Renal cortical epithelial cell (primary cell): ENCODE measurements at places on chromosomes 6 and 20. TPM values are rescaled to one million over a fixed set of nuclear protein-coding genes. Genes with fewer than 3 reads are reported as not detected.

GRCh38 chr6:168596344-168596743 is 155.4 kb downstream of the SMOC2 start:
- no peak for DNase-seq

GRCh38 chr20:40775561-40776146 is 86.6 kb upstream of the MAFB start:
- no peak for DNase-seq

DNA sequence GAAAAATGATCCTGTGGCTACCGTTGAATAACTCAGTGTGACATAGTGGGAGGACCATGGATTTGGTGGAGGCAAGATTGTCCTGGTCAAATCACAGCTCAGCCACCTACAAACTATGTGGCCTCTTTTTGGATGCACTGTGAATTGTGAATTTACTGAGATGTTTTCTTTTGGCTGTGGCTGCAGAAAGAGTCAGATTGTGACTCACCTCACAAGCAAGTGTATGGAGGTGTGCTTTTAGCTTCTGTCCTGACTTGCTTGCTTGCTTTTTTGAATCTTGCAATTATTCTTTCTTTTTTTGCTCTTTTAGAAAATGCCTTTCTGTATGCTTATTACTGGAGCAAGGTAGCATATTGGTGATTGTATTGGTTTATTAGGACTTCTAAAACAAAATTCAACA is 122.9 kb upstream of the FOXO3 start:
- DNase-seq = peak; percentile 22

GRCh38 chr20:5327356-5327755 is 10.6 kb upstream of the PROKR2 start:
- DNase-seq = no peak

- DNase-seq = no peak
These were observed 23.3 kb downstream of the AKAP12 start for GRCh38 chr6:151263035-151263434.

GRCh38 chr6:81962198-81962597 is 209.7 kb upstream of the TENT5A start:
- DNase-seq = peak; percentile 64

The TRIM40 gene
- total RNA-seq = not detected in 2 replicates

DNA sequence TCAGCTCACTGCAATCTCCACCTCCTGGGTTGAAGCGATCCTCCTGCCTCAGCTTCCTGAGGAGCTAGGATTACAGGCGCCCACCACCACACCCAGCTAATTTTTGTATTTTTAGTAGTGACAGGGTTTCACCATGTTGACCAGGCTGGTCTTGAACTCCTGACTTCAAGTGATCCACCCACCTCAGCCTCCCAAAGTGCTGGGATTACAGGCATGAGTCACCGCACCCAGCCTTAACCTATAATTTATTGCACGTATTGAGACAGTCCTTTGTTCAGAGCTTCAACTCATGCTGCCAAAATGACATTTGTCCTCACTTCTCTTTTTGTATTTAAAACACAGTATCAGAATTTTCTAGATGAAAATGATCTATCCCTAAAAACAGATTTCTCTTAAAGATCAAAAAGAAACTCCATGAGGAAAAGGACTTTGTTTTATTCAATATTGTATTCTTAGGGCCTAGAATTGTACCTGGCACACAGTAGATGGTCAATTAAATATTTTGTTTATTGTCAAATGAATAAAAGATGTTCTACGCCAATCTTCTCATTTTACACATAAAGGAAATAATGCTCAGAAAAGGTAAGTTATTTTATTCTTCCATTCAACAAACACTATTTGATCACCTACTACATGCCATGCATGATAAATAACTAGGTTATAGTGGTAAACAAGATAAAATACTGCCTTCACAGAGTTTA is 10.8 kb downstream of the SERAC1 start:
- DNase-seq = no peak

The NMBR gene
- 0.10 TPM in 1 of 2 replicates, not detected in the other for total RNA-seq

DNA sequence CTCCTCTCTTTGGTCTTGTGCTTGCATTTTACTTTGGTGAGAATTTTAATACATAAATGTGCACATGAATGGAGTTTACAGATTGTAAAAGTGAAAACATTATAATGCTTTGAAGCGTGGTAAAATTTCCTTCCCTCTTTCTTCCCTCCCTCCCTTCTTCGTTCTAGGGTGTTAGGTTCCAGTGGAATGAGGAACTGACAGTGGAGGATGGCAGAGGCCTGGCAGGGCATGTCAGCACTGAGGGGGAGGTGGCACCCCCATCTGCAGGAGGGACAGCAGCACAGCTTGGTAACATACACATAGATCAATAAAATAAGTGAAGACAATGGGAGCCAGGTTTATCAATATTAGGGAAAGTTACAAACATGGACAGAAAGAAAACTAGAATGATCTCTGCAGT is 47.5 kb downstream of the RNASET2 start:
- no peak for DNase-seq

The TNNC2 gene
- not detected in 2 replicates for total RNA-seq

The GHRH gene
- total RNA-seq = not detected in 2 replicates

- DNase-seq = peak; percentile 33
These were observed 310.2 kb upstream of the SGK1 start for GRCh38 chr6:134628154-134628553.

DNA sequence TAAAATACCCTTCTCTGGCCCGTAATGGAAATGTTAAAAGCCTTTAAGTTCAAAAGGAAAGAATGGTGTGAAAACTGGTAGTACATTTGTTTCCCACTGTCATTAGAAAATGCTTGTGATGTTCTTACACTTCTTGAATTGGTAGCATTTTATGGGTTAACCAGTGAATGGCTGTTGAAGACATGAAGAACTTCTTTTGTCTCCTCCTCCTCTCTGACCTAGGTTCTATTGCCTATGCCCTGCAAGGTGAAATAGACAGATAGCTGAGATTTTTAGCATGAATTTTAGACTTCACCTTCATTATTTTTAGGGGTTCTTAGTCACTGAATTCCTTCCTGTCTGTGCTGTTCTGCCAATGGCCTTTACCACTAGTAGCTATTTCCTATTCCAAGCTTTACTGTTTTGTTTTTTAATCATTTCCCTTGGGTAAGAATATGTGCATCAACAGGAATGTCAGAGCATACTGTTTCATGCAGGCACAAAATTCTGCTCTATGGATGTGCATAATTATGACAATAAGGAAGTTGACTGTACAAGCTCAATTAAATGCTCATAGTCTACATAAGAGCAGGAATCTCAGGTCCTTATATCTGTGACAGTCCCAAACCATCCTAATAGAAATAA is 4.9 kb downstream of the TNFAIP3 start:
- no peak for DNase-seq

DNA sequence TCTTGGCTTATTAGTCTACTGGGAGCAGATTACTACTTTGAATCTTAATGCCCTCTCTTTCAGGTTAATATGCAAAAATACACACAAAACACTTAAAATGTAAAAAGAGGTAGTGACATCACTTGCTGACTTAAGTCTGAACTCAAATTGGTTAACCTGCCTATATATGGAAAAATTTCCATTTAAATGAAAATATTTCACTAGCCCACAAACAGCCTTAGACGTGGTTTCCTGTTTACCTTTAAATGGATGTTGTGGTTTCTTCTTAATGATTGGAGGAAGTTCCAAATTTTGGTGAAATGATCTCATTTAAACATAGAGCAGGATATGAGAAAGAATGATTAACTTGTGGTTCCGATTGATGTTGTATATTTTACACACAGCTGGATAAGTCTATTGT is 553.7 kb downstream of the CD109 start:
- DNase-seq = peak; percentile 91

DNA sequence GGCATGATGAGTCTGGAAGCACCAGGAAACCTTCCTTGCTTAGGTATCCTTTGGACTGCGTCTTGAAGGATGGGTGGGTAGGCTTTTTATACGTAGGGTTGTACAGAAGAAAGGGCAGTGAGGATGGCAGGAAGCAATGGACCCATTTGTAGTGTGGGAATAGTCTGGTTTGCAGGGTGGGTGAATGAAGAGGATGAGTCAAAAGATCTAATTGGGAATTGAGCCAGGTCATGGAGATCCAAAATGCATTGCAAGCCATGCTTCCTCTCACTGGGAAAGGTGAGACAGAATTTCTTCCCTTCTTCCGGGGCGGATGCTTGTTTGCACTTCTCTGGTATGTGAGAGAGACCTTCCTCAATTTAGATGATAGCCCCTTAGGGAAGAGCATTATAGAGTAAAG is 10.1 kb upstream of the BTBD3 start:
- DNase-seq = no peak

DNA sequence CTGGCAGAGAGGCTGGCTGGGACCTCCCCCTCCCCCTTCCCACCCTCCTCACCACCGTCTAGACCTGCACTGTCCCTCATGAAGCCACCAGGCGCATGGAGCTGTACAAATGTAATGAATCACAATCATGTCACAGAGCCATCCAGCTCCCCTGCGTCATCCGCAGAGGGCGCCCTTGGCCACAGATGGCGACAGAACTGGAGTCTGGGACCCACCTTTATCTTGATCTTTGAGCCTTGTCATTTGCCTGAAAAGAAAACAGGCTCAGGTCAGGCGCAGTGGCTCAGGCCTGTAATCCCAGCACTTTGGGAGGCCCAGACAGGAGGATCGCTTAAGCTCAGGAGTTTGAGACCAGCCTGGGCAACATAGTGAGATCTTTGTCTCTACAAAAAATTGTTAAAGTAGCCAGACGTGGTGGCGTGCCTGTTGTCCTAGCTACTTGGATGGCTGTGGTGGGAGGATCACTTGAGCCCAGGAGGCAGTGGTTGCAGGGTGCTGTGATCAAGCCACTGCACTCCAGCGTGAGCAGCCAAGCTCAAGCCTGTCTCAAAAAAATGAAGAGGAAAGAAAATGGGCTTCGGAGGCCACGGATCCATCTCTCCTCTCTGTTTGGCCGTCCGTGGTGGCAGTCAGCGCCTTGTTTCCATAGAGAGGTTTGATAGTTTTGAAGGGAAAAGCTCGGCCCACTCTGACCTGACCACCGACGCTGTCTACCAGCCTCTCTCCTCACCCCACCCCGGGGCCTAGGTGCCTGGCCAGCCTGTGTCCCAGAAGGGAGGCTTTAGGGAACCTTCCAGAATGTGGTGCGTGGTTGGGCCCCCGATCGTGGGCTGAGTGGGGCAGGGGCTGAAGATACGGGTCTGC is 6.2 kb downstream of the COL9A3 start:
- DNase-seq = no peak

DNA sequence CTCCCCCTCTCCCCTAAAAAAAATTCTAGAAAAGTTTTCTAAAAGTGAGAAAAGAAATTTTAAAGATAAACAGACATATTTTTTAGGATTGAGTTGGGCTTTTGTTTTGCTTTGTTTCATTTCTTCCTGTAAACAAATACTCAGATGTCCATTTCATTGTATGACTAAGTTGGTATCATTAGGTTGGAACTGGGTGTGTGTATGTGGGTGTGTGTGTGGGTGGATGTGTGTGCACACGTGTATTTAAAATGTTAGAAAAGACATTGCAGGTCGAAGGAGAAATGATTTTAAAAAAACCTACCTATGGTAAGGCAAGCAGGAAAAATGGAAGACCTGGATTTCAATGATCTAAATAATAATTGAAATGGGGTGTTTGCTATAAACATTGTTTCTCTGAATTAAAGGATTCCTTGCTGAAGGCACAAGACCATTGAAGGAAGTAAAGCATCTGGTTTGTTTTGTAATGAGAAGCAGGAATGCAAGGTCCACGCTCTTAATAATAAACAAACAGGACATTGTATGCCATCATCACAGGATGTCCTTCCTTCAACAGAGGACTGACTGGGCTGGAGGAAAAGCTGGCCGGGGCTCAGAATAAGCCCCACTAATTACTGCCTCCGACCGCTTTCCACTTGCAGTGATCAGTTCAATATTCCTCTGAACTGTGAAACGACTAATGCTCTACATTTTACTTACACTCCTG is 996 bp upstream of the PRDM1 start:
- peak; percentile 67 for DNase-seq

The TCF15 gene
- not detected in 2 replicates for total RNA-seq

- DNase-seq = no peak
These were observed 102.5 kb downstream of the RFX6 start for GRCh38 chr6:116979560-116979959.

GRCh38 chr6:53342217-53342616 is 6.5 kb downstream of the ELOVL5 start:
- no peak for DNase-seq

The FBXO5 gene
- 4.6 and 12.3 TPM in 2 replicates for total RNA-seq

GRCh38 chr20:44087857-44088120 is 99.2 kb downstream of the JPH2 start:
- no peak for DNase-seq

GRCh38 chr20:61629602-61630390 is 377.7 kb downstream of the CDH4 start:
- DNase-seq = no peak

- peak; percentile 33 for DNase-seq
These were observed 226.8 kb upstream of the PDE10A start for GRCh38 chr6:165889636-165890403.

GRCh38 chr20:8043687-8044282 is 24.2 kb upstream of the TMX4 start:
- peak; percentile 67 for DNase-seq

GRCh38 chr6:32610682-32611296 is 21.1 kb upstream of the HLA-DRB1 start:
- no peak for DNase-seq

The KIFC1 gene
- 0.70 and 10.9 TPM in 2 replicates for total RNA-seq

- DNase-seq = no peak
These were observed 103.1 kb downstream of the EPB41L2 start for GRCh38 chr6:130959951-130960350.

GRCh38 chr20:49313283-49313682 is 35.4 kb upstream of the ZNFX1 start:
- no peak for DNase-seq

DNA sequence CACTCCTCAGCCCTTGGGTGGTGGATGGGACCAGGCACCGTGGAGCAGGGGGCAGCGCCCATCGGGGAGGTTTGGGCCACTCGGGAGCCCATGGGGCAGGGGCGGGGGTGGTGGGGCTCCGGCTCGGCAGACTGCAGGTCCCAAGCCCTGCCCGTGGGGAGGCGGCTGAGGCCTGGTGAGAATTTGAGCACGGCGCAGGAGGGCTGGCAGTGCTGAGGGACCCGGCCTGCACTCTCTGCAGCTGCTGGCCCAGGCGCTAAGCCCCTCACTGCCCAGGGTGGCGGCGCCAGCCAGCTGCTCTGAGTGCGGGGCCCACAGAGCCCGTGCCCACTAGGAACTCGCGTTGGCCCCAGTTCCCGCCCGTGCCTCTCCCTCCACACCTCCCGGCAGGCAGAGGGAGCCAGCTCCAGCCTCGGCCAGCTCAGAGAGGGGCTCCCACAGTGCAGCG is 182.1 kb upstream of the OPRM1 start:
- DNase-seq = no peak

The LY6G6C gene
- total RNA-seq = not detected in 2 replicates

The RPP40 gene
- 9.1 and 18.8 TPM in 2 replicates for total RNA-seq

The FAM83C gene
- not detected in 2 replicates for total RNA-seq

The LPA gene
- total RNA-seq = not detected in 2 replicates

- DNase-seq = no peak
These were observed 387.1 kb upstream of the JARID2 start for GRCh38 chr6:14858808-14859207.

GRCh38 chr20:4234128-4234527 is 218.8 kb upstream of the RNF24 start:
- DNase-seq = peak; percentile 22

The MYLK4 gene
- total RNA-seq = 0.52 and 1.0 TPM in 2 replicates

- DNase-seq = no peak
These were observed 110.8 kb upstream of the MLN start for GRCh38 chr6:33914645-33915044.
